ENCODE measurements at places on chromosomes 2 and 18.

GRCh38 chr2:86308984-86309695 is 28.3 kb downstream of the REEP1 start:
- no peak for DNase-seq

DNA sequence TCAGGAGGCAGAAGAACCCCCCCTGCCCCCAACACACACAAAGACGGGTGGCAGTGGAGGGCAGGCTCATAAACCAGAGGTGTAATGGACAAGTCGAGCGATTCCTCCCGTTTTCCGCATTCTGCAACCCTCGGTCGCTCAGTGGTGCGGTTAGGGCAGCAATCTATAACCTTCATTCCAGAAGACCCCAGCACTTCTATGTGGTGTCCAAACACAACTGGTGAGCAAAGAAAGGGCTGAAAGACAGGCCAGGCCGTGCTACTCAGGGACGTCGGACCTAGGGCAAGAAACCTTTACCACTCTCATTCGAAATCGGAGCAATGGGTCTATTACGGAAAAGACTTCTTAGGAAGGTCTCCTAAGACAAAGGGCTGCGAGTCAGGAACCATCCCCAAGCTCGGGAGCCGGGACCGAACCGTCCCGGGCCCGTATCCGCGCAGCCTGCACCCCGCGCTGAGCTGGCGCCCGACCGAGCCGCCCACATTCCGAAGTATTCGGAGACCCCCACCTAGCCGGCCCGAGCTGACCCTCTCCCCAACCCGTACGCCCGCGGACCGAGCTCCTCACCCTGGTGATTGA is 568 bp downstream of the ARL5A start:
- DNase-seq, result peak; percentile 14

DNA sequence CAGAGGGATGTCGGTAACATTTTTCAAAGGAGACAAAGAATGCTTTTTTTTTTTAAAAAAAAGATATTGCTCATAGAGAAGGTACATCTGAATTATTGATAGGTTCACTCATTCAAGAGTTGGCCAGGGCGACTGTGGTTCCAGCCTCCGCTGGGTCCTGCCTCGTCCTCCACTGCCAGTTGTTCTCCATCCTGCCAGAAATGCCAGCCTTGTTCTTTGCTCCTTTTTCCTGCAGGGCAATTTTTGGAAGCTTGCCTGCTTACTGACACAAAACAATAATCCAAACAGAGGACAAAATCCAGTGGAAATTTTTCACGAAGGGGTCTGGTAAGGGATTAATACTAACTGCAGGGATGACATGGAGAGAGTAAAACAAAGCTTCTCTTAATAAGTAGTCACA is 1113.0 kb downstream of the CBLN2 start:
- DNase-seq, result no peak

DNA sequence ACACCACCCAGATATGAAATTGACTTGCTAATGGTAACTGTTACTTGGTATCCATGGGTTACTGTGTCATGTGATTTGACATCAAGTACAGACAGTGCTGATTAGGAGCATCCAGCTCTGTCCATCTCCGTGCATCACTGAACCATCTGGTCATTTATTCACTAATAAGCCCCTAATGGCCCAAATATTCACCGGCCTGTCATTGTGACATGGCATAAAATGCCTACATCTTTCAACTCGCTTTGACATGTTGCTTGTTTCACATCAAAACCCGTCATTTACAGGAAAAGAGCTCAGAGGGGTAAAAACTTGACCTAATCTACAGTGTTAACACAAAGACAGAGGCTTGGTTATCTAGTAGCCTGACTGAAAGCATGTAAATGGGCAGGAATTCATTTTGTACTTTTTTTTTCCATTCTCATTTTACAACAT is 308.9 kb upstream of the ATP5MC3 start:
- no peak for DNase-seq

GRCh38 chr2:28228434-28228995 is 164.1 kb upstream of the FOSL2 start:
- DNase-seq, result peak; percentile 9

DNA sequence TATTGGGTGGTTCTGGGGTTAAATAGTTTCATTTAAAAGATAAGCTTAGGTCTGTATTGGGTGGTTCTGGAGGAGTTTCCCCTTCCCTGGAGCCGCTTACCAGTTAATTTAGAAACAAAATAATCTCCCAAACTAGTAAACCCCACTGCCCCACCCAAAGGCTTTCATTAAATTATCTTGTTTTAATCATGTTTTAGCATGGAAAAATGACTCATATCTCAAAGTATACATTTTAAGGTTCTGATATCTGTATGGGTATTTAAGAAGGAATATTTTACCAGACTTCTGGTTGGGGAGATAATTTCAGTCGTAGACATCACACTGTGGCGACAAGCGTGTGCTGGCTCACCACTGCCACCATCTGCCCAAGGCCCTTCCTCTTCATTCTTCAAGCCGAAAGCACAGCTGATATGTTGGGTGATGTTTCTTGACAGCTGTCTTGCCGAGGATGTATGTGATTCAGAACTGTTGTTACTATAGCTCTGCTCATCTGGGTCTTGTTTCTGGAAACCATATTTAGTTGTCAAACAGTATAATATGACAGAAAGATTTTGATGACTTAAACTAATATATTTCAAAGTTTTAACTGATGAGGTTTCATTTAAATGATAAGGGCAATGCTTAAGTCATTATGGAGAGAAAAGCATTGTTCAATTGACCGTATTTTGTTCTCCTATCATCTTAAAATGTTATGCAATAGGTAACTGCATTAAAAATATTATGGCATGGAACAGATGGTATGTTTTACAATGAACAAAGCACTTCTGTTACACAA is 5.1 kb downstream of the FIGLA start:
- DNase-seq, result peak; percentile 64

DNA sequence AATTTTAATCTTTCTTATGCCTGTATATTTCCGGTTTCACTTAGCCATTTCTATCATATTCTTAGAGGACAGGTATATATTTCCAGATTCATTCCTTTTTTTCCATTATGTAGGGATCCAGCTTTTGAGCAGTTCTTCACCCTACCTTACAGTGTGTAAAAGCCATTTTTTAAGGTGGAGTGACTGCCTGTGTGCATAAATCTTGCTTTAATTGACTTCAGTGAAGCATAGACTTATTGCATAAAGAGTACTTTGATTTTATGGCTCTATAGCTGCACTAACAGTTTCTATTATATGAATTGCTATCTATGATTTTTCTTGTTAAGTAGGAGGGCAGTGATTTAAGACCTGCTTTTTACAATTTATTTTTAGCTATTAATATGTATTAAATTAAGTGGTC is 132.6 kb downstream of the NYAP2 start:
- DNase-seq, result no peak

DNA sequence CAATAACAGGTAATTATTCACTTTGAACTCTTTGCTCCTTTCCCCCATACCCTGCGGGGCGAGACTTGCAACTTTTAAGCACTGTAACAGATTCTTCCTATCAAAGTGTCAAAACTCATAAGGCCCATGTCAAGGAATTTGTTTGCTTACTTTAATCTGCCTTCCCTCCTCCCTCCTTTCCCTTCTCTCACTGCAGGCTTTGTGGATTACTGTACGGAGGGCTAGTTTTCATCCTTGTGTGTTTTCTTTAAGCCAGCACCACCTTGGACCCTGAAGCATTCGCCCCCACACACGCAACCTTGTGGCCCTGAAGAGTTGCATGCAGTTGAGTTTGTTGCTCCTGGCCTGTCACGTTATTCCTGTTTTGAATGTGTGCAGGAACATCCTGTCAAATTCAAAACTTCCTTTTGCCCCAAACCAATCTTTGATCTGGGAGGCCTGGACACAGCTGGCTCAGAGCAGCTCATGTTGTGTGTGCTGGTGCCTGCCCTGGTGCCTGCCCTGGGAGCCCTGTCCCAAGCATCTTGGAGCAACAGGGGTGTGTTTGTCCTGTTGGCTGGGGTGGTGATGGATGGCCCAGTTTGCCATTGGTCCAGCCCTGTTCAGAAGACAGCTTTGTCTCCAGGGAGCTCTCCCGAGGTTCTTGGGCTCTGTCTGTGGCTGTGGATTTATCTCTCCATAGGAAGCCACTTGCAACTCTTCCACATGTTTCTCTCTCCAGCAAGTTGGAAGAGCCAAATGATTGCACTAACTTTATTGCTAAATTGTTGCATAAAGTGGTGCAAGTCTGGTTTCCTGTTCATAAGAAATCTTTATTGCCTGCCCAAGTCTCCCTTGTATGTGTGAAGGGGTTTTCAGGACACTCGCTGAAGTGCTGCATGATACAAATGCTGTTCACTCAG is 199.6 kb downstream of the VAPA start:
- no peak for DNase-seq

DNA sequence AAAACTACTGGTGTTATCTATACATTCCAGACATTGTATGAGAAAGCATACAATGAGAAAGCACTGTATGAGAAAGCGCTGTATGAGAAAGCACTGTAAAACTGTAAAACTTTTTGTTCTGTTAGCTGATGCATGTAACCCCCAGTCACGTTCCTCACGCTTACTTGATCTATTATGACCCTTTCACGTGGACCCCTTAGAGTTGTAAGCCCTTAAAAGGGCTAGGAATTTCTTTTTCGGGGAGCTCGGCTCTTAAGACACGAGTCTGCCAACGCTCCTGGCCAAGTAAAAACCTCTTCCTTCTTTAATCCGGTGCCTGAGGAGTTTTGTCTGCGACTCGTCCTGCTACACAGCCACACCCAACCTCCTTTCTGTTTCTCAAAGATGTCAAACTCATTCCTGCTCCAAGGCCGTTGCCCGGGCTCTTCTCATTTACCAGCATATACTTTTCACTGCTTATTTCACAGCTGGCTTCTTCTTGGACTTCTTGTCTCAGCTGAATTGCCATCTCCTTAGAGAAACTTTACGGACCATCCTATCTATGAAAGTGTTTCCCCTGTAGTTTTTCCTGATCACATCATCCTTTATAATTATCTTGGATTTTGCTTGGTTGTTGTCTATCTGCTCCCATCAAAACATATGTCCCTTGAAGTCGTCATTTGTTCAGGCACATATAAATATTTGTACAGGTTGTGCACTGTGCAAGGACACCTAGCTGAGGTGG is 29.8 kb upstream of the YES1 start:
- no peak for DNase-seq

DNA sequence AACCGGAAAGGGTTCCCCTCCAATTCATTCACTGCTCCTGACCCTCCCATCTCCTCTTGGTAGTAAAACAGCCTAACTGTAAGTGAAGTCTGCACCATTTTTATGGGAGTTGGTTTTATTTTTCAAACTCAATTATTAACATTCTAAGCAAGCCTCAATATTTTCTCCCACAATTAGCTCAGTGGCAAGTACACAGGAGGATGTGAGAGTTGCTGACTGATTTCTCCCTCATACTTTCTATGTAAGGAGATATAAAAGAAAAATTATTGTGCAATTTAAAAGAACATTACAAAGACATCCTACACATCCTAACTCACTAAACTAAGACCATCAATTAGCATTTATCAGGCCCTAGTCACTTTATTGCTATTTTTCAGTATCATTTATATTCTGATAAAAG is 73.9 kb downstream of the PIAS2 start:
- DNase-seq, result no peak

- DNase-seq, result no peak
Observed at GRCh38 chr2:86238354-86238753, 39.1 kb downstream of the MRPL35 start.

- DNase-seq, result no peak
Observed at GRCh38 chr2:125554956-125555355, 1101.0 kb upstream of the GYPC start.

DNA sequence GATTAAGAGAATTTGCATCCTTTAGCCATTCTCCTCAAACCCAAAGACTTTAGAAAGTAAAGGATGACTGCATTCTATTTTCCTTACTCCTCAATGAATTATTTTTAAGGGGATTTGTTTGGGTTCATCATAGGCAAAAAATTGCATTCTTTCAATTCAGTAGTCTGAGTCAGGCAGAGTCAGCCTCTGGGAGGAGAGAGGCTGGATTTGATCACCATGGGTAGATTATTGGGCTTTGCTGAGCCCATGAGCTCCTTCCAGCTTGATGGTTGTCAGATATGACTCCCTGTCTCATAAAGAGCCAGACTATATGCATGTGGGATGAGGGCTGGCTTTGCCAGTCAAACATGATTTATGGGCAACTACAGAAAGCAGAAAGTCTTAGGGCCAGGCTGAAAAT is 101.2 kb downstream of the KCNS3 start:
- no peak for DNase-seq

- DNase-seq, result no peak
Observed at GRCh38 chr18:22254088-22254487, 84.7 kb downstream of the GATA6 start.

GRCh38 chr18:48325115-48325665 is 84.0 kb downstream of the ZBTB7C start:
- no peak for DNase-seq

DNA sequence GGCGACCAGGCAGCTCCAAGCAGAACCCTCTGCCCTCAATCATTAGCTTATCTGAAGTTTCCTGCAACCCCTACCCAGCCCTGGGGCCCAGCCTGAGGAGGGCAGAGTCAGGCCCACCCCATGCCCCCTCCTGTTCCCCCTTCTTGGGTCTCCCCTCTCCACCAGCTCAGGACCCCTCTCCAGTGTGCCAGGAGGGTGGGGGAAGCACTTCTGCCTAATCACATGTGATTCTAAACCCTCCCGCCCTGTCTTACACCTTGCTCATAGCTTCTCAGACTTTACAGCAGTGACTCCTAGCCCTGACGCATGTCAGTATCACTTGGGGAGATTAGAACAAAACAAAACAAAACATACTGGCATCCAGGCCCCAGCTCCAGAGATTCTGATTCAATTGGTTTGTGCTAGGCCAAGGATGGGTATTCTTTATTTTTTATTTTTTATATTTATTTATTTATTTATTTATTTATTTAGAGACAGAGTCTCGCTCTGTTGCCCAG is 42.5 kb upstream of the ASAP2 start:
- peak; percentile 66 for DNase-seq

- no peak for DNase-seq
Observed at GRCh38 chr2:127191331-127192219, 28.5 kb downstream of the CYP27C1 start.
